HepG2 (cell line): ENCODE measurements at places on chromosomes 2 and 18.

DNA sequence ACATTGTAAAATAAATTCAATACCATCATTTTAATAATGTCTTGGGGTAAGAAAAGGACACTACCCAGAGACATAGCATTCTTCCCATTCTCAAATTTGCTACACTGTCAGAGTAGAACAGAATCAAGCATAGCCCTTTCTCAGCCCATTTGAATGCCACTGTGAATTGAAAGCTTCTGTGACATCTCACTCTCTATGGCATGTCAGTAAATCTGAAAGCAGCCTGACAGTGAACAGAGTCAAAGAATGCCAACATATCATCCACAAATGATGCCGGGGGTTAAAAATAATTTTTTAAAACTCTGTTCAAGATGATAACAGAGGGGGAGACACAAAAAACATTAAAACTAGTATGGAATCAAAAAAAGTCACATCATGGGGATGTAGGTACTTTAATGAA lies 17.6 kb downstream of the SUCLG1 start:
- no peak for DNase-seq

GRCh38 chr2:156486147-156486546 lies 50.0 kb downstream of the GPD2 start:
- no peak for DNase-seq

DNA sequence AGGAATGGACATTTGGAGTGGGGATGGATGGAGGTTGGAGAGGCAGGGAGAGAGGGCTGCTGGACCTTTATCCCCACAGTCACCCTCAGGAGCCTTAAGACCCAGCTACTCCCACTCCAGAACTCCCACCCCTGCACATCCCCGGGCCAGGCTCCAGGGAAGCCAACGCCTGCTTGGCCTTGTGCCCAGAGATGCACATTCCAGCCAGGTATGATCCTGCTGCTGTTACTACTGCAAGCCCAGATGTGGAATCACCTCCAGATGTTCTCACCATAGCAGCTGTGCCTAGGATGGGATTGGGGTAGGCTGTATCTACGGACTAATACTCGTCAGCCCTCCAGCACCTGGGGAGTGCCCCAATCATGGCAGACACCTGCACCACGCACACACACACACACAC lies 71.7 kb downstream of the ZFP36L2 start:
- DNase-seq, result no peak

- peak; percentile 28 for DNase-seq
These were observed 256.7 kb downstream of the HDAC4 start for GRCh38 chr2:239143858-239144712.

- no peak for DNase-seq
These were observed 251.3 kb downstream of the EIPR1 start for GRCh38 chr2:3126171-3126910.

- DNase-seq, result no peak
These were observed 387.3 kb downstream of the CCDC85A start for GRCh38 chr2:56571074-56571473.

GRCh38 chr2:168529054-168529833 lies 73.2 kb downstream of the CERS6 start:
- no peak for DNase-seq

DNA sequence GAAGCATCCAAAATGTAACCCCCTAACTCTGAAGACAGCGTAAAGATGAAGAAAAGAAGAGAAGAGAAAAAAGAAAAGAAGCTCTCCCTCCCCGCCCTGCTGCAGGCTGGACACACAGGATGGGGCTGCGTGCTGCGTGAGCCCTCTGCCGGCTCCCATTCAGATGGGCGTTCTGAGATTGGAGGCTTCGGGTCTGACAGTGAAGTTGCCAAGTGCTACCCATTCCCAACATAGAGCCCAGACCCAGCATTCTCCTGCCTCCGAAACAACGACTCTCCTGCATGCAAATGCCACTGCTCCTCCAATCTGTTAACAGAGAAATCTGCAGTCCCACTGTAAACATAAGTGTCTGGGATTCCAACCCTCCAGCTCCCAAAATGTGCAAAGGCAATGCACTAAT lies 234.9 kb downstream of the BCL11A start:
- no peak for DNase-seq

- no peak for DNase-seq
These were observed 28.2 kb downstream of the BCL2L11 start for GRCh38 chr2:111148925-111149324.
